ENCODE measurements at places on chromosomes 5 and 9. TPM values are rescaled to one million over a fixed set of nuclear protein-coding genes. Genes with fewer than 3 reads are reported as not detected.

Gene KCNMB1
- not detected for total RNA-seq

DNA sequence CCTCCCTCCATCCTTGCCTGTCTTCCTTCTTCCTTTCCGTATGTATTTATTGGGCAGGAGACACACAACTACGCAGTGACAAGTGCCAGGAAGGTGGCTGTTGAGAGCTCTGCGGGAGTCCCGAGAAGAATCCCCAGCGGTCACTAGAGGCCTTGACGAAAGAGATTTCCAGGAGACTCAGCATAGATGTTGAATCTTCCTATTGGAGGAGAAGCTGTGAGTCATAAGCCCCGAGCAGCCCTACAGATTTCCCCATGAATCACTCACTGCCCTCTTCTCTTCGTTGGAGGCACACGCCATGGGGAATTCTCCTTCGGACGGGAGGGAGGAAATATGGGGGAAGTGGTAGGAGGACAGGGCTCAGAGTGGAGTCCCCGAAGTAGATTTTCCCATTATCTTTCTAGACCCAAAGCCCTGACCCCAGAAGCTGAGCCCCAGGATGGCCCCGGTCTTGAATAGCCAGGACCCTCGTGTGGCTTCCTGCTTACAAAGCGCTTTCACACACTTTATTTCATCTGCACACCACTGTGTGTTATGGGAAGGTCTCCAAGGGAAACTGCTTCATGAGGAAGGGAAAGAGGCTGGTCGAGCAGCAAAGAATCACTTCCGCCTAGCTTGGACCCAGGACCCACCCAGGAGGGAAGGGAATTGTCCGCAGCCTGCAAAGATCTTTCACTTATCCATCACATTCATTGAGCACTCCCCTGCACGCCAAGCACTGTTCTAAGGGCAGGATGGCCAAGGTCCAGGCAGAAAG lies 12.7 kb downstream of the DUSP1 start:
- H3K36me3 ChIP-seq: no peaks in the 10 kb centered on the region
- H3K4me3 ChIP-seq: peak overlapping the region; percentile 62
- H3K4me1 ChIP-seq: peaks cover 9% of the 10 kb centered on the region
- H3K27ac ChIP-seq: peak overlapping the region; percentile 85

DNA sequence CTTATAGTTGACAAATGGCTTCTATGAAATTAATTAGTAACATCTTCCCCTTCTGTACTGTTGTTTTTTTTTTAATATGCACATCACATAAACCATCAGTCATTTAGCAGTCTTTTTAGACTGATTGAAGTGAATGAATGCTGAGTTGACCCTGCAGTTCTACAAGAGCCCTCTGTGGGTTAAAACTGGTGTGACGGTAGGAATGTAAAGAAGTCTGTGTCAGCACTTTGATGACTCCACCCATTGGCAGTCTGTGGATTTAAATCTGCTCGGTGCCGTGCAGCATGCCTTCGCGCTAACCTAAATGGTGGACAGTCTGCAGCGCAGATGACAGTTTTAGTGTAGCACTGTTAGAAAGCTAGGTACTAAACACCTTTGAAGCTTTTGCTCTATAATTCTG lies 3.1 kb downstream of the GTF3C4 start:
- ATAC-seq: no peak
- peaks cover 38% of the 10 kb centered on the region for H3K36me3 ChIP-seq
- peak overlapping the region; percentile 72 for H3K4me3 ChIP-seq
- peak overlapping the region; percentile 52 for H3K27ac ChIP-seq

GRCh38 chr5:400282-401145 lies 42.5 kb upstream of the EXOC3 start:
- peaks cover 39% of the 10 kb centered on the region for H3K36me3 ChIP-seq
- peak overlapping the region; percentile 92 for H3K27ac ChIP-seq
- H3K4me1 ChIP-seq: peaks cover 18% of the 10 kb centered on the region
- no peak for ATAC-seq
- H3K27me3 ChIP-seq: peaks cover 12% of the 10 kb centered on the region

DNA sequence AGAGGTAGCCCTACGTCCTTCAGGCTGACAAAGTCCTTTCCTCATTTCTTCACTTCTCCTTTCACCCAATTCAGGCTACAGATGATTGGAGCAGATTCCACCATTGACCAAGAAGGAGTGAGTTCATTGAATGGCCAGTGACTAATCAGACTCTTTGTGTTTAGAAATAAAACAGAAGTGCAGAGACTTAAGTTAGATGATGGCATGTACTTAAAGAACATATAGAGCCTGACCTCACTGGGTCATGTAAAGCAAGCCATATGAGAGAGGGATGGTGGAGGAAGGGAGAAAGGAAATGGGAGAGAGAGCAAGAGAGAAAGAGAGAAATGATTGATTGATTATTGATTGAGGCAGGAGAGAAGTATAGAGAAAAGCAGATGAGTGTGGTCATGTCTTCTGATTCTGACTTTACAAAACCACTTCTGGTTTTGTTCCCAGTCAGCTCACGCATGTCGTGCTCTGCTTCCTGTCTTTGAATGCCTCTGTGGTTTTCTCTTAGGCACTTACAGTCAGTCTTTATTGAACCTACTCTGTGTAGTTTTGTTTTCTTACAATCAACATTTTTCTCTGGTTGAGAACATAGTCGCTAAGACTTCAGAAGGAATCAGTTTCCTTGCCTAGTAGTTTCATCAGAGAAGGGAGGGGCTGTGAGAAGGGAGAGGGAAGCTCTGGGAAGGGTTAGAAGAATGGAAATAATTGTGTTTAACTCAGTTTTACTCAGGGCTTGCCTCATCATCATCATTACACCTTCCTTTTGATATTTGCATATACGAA lies 149.2 kb upstream of the KLF9 start:
- peak overlapping the region; percentile 79 for H3K27ac ChIP-seq
- peaks cover 23% of the 10 kb centered on the region for H3K4me1 ChIP-seq
- peak; percentile 92 for ATAC-seq

DNA sequence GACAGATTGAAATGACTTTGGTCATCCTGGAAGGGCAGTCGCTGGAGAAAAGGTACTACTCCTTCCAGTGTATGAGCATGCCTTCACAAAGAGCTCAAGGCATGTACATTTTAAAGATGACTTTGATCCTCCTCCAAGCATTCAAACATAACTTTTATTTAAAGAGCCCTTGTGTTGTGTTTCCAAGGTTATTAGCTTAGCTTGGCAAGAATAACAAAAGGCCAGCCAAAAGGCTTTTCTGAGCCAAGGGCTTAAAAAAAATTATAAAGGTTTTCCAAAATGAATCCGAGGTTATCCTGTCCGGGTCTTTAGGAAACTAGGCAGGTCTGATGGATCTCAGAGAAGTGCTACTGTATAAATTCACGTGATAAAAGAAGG lies 71.0 kb upstream of the PLPP6 start:
- H3K4me1 ChIP-seq: peaks cover 7% of the 10 kb centered on the region

GRCh38 chr9:37905131-37905505 lies 1.2 kb upstream of the SLC25A51 start:
- peaks cover 5% of the 10 kb centered on the region for H3K4me1 ChIP-seq
- peak overlapping the region; percentile 88 for H3K4me3 ChIP-seq
- no peak for ATAC-seq
- H3K27ac ChIP-seq: peak overlapping the region; percentile 97
- no peaks in the 10 kb centered on the region for H3K27me3 ChIP-seq

DNA sequence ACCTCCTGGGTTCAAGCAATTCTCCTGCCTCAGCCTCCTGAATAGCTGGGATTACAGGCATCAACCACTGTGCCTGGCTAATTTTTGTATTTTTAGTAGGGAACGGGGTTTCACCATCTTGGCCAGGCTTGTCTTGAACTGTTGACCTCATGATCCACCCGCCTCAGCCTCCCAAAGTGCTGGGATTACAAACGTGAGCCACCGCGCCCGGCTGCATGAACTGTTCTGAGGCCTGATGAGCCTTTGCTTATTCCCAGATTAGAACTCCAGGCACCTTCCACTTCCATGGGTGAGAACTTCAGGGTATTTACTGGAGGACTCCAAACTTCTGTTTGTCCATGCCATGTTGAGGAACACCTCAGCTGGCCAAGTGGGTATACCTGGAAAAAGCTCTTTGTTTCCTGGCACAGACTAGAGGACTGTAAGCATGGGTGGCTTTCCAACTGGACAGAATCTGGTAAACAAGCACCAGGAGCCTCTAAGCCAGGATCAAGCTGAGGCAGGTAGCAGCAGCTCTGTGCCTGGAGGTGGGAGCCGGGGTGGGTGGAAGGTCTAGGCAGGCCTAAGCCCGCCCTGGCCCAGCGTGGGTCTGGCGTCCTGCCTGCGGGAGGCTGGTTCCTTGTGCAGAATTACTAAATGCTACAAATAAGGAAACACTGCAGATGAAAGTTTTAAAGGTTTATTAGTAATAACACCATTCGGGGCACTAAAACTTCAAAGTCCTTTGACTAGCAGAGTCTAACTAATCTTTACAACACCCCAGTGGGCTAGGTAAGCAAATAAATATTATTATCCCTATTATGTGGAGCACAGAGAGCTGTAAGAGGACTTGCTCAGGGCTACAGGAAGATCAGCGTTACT lies 78.4 kb downstream of the SEMA5A start:
- no peaks in the 10 kb centered on the region for H3K36me3 ChIP-seq
- no peaks in the 10 kb centered on the region for H3K27me3 ChIP-seq
- H3K4me3 ChIP-seq: no peak overlapping the region
- no peak for ATAC-seq
- no peaks in the 10 kb centered on the region for H3K4me1 ChIP-seq
- H3K27ac ChIP-seq: no peak overlapping the region

Measured in activated T-helper 17 cell treated with anti-CD3 and anti-CD28 coated beads, Interleukin-2, amount 50 U/mL, for 72 hours (primary cell).